Tibial nerve (tissue), 4 donors: ENCODE measurements at places on chromosomes 6 and 20. TPM values are rescaled to one million over a fixed set of nuclear protein-coding genes. Genes with fewer than 3 reads are reported as not detected.

GRCh38 chr20:11003341-11003740 is 329.5 kb upstream of the JAG1 start:
- H3K4me3 ChIP-seq = no peak overlapping the region
- H3K27ac ChIP-seq = no peak overlapping the region

TAGAP gene
- 4.0 TPM for total RNA-seq

DNA sequence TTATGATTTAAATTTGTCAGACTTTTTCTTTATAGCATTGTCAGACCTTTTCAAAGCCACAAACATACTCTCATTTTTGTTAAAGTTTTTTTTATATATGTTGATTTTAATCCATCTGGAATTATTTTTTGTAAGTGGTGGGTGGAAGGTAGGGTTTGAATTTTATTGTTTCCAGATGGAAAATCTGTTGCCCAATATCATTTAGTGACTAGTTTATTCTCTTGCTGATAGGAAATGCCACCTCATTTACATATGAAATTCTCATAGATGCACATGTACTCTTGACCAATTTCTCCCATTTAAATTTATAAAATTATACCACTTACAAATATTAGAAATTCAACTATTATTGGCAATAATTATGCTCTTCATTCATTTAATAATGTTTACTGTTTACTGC is 52.1 kb upstream of the PLCB1 start:
- H3K4me1 ChIP-seq = no peaks in the 10 kb centered on the region
- no peak overlapping the region for H3K4me3 ChIP-seq
- no peak overlapping the region for H3K27ac ChIP-seq
- H3K27me3 ChIP-seq = no peaks in the 10 kb centered on the region
- no peak for DNase-seq

MANEA gene
- 11.3 TPM for total RNA-seq

- no peaks in the 10 kb centered on the region for H3K27me3 ChIP-seq
- H3K4me3 ChIP-seq = no peak overlapping the region
- no peaks in the 10 kb centered on the region for H3K36me3 ChIP-seq
- no peaks in the 10 kb centered on the region for H3K4me1 ChIP-seq
Observed at GRCh38 chr6:52731719-52732118, 31.6 kb downstream of the GSTA2 start.

GRCh38 chr6:108738684-108739416 is 109.4 kb upstream of the ARMC2 start:
- peaks cover 67% of the 10 kb centered on the region for H3K4me1 ChIP-seq
- H3K27me3 ChIP-seq = no peaks in the 10 kb centered on the region
- H3K4me3 ChIP-seq = no peak overlapping the region
- no peak for DNase-seq
- H3K27ac ChIP-seq = no peak overlapping the region

CLPSL2 gene
- total RNA-seq = not detected

DNA sequence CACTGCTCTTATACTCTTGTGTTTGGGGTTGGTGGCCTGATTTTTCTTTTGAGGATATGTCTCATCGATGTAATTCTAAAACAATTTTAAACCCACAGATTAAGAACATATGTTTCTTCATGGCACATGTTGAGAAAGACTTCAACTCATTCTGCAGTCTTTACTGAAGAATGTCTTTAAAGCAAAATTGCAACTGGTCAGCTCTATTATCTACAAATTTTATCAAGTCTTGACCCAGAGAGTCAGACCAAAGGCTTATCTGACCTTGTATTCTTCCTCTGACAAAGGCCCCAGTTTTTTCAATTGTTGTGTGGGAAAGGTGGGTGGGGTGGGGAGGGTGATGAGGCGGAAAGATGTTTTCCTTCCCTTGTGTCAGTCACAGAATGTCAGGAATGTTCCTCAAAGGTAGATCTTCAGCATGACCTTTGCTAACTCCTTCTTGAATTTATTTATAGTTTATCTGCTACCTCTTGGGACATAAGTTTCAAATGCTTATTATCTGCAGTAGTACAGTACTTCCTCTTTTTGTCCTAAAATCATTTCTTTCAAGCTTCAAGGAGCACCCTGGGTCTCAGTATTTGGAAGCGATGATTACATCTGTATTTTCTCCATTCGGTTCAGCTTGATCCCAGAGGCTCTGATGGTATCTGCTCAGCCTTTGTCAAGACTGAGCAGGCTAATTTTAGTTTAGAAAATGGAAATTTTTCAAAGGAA is 63.2 kb upstream of the TIAM2 start:
- H3K36me3 ChIP-seq = no peaks in the 10 kb centered on the region
- H3K4me1 ChIP-seq = no peaks in the 10 kb centered on the region
- no peak overlapping the region for H3K4me3 ChIP-seq

RNF144B gene
- total RNA-seq = 14.0 TPM

DNA sequence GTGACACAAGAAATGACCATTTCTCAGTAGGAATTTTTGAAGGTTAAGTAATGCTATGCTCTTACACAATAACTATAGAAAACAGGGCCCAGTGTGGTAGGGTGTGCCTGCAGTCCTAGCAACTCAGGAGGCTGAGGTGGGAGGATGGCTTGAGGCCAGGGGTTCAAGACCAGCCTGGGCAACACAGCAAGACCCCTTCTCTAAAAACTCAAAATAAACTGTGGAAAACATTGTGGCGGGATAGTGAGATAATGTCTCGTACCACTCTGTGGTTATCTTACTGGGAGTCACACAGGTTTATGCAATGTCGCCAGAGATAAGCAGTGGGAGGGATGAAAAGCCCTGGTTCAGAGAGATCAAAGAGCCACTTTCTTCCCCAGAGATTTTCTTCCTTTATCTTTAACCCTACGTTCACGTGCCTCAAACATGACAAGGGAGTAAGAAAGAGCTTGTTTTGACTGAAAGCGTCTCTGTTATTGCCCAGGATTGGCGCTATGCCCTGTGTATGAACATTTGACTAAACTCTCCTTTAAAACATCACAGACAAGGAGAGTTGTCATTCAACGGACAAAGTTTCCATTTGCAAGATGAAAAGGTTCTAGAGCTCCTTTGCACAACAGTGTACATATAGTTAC is 13.9 kb downstream of the GCM1 start:
- H3K4me1 ChIP-seq = no peaks in the 10 kb centered on the region
- no peak for DNase-seq
- no peak overlapping the region for H3K4me3 ChIP-seq
- H3K36me3 ChIP-seq = no peaks in the 10 kb centered on the region

TRAM2 gene
- total RNA-seq = 25.8 TPM

CST2 gene
- 0.98 TPM for total RNA-seq

ZSCAN23 gene
- total RNA-seq = 2.9 TPM

FAM209B gene
- total RNA-seq = not detected

FRK gene
- 1.3 TPM for total RNA-seq

PROCR gene
- 110 TPM for total RNA-seq

DNA sequence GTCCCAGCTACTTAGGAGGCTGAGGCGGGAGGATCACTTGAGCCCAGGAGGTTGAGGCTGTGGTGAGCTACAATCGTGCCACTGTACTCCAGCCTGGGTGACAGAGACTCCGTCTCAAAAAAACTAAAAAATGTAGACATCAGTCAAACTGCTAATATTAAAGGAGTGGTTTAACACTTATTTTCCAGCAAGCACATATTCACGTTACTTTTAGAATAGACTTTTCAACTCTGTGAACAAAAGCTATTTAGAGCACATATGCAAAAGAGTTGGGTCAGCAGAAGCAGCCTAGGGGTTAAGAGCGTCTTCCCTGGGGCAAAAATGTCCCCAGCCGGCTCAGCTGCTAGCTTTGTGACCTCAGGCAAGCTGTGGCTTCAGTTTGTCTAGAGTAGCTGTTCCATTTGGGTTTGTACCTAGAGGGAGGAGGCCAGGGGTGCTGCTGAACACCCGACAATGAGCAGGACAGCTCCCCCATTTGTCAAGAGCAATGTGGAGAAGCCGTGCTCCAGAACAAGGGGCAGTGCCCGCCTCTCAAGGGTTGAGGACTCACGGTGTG is 62.5 kb upstream of the PTGIS start:
- H3K4me1 ChIP-seq = peaks cover 5% of the 10 kb centered on the region
- H3K4me3 ChIP-seq = no peak overlapping the region
- no peaks in the 10 kb centered on the region for H3K36me3 ChIP-seq

DNA sequence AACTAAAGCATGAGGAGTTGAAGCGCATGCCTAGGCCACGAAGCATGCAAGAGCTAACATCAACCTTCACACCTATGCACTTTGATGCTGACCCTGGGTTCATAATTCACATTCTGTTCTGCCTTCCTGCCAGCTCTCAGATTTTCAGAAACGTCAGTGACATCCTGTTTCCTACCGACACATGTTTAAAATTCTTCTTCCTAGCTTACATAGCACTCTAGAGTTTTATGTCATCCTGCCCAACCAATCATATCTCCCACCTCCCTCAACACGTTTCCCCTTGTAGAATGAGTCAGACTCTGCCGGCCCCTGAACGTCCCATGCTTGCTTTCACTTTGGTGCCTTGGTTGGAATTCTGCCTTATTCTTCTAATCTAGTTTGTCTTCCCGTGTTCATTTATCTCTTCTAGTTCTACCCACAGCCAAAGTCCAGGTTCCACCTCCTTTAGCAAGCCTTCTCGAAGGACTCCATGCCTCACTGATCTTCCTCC is 97.2 kb upstream of the MAP7 start:
- no peaks in the 10 kb centered on the region for H3K36me3 ChIP-seq
- peak overlapping the region; percentile 74 for H3K27ac ChIP-seq
- DNase-seq = no peak
- no peak overlapping the region for H3K4me3 ChIP-seq
- no peaks in the 10 kb centered on the region for H3K27me3 ChIP-seq
- peaks cover 6% of the 10 kb centered on the region for H3K4me1 ChIP-seq

GRCh38 chr6:40187535-40188144 is 253.4 kb upstream of the MOCS1 start:
- no peaks in the 10 kb centered on the region for H3K27me3 ChIP-seq
- H3K36me3 ChIP-seq = no peaks in the 10 kb centered on the region
- H3K27ac ChIP-seq = no peak overlapping the region
- no peaks in the 10 kb centered on the region for H3K4me1 ChIP-seq

DNA sequence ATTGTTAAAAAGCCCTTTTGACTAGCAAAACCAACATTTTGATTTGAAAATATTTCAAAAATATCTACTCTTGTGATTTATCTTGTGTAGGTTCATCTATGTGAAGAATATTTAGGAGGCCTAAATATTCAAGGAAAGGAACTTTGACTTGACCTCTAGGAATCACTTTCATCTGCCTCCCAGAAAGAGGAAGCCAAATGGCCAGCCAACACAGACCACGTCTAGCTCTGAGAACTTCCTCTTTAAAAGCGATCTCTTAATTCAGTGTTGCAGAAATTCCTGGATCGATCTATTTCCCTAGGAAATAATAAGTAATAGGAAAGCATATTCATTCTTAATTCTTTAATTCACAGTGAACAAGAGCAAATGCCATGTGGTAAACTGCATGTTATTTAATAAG is 9.6 kb upstream of the MOXD1 start:
- peaks cover 4% of the 10 kb centered on the region for H3K4me1 ChIP-seq
- no peak overlapping the region for H3K27ac ChIP-seq

DNA sequence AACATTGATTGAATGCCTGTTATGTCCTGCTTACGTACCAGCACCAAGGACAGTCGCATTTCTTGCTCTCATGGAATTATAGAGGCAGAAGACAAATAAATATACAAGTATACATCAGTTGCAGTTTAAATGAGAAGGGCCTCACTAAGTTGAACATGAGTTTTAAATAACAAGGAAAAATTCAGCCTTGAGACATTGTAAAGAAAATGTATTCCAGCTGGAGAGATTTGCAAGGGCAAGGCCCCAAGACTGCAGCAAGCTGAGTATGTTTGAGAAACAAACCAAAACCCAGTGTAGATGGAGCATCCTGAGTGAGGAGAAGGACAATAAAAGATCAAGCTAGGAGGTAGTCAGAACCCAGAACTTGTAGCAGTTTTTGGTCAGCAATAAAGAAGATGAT is 123.2 kb upstream of the BMP5 start:
- no peak for DNase-seq
- no peaks in the 10 kb centered on the region for H3K4me1 ChIP-seq
- H3K36me3 ChIP-seq = no peaks in the 10 kb centered on the region

GRCh38 chr20:49549801-49550551 is 18.0 kb downstream of the PTGIS start:
- no peak overlapping the region for H3K4me3 ChIP-seq
- H3K27me3 ChIP-seq = no peaks in the 10 kb centered on the region
- no peak overlapping the region for H3K27ac ChIP-seq
- no peaks in the 10 kb centered on the region for H3K4me1 ChIP-seq
- peaks cover 6% of the 10 kb centered on the region for H3K36me3 ChIP-seq

DNA sequence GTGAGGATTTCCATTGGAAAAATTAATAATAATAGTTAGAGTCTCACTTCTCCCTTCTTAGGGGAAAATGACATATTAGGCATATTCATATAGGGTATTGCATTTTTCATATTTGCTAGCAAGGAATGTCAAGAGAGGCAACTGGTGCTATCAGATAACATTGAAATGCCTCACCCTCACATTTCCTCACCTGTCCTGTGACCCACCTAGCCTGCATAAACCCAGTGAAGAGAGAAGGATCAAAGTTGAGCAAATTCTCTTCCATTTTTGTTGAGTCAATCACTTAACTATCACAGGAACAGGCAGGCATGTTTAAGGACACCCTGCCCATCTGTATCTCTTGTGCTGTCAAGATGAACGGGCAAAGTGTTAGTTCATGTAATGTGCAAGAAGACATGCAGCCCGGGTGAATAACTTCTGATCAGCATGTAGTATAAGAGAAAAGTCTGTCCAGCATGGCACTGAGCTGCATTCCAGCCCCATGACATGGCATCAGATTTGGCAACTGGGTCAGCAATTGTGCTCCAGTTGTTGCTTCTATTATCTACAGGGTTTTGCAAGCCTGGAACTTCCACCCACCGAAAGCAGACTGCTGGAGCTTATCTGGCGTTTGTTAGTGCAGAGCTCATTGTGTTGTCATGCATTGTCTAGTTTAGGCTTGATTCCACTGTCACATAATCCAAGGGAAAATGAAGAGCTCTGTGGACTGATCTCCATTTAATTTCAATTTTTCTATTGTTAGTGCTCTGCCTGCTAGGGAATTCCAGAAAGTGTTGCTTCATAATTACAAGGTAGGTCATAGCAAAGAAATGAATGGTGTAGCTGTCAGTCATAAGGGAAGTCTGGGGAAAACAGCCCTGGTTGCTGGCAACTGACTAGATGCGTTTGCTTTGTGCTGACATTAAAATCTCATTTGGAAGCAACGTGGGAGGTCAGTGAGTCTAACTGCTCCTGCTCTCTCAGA is 138.4 kb upstream of the TNFAIP3 start:
- H3K36me3 ChIP-seq = no peaks in the 10 kb centered on the region
- H3K27me3 ChIP-seq = no peaks in the 10 kb centered on the region
- no peak for DNase-seq

GRCh38 chr20:47708140-47708807 is 77.0 kb downstream of the SULF2 start:
- no peaks in the 10 kb centered on the region for H3K27me3 ChIP-seq
- DNase-seq = no peak
- H3K4me1 ChIP-seq = no peaks in the 10 kb centered on the region
- H3K27ac ChIP-seq = no peak overlapping the region

PRRT1 gene
- total RNA-seq = 0.21 TPM

- H3K36me3 ChIP-seq = no peaks in the 10 kb centered on the region
- no peak overlapping the region for H3K27ac ChIP-seq
- no peak overlapping the region for H3K4me3 ChIP-seq
- no peaks in the 10 kb centered on the region for H3K27me3 ChIP-seq
- no peaks in the 10 kb centered on the region for H3K4me1 ChIP-seq
- DNase-seq = no peak
Observed at GRCh38 chr20:43942201-43942590, 27.5 kb downstream of the TOX2 start.
